Vagina (tissue), 2 donors: ENCODE measurements at places on chromosomes 1 and 21.

DNA sequence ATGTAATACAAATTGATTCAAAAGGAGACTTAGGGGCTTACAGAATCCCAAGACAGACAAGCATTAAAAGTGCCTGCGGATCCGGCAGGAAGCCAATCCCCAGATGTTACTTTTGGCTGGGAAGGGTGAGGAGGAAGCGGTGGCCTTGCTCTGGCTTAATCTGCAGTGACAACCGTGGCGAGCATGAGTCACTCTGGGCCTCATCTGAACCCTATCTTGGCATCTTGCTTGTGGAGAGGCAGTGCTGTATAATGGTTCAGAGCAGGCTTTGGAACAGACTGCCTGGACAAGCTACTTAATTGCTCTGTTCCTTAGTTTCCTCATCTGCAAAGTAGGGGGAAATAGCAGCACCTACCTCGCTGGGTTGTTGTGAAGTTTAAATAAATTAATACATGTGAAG, 74.1 kb downstream of the XCL2 start:
- DNase-seq: no peak
- no peak overlapping the region for H3K4me3 ChIP-seq
- no peak overlapping the region for H3K27ac ChIP-seq
- H3K4me1 ChIP-seq: peaks cover 20% of the 10 kb centered on the region
- no peaks in the 10 kb centered on the region for H3K27me3 ChIP-seq

GRCh38 chr21:35381743-35382310, 332.7 kb upstream of the RUNX1 start:
- no peak overlapping the region for H3K4me3 ChIP-seq

GRCh38 chr1:35885961-35886558, 3.1 kb downstream of the AGO1 start:
- H3K27me3 ChIP-seq: no peaks in the 10 kb centered on the region
- H3K4me1 ChIP-seq: peaks cover 41% of the 10 kb centered on the region
- DNase-seq: no peak
- no peak overlapping the region for H3K27ac ChIP-seq
- H3K36me3 ChIP-seq: peaks cover 17% of the 10 kb centered on the region

- no peaks in the 10 kb centered on the region for H3K27me3 ChIP-seq
- H3K4me3 ChIP-seq: no peak overlapping the region
- no peak for DNase-seq
- no peak overlapping the region for H3K27ac ChIP-seq
- H3K36me3 ChIP-seq: no peaks in the 10 kb centered on the region
- no peaks in the 10 kb centered on the region for H3K4me1 ChIP-seq
Observed at GRCh38 chr1:38129971-38130370, 83.4 kb upstream of the POU3F1 start.

- H3K4me1 ChIP-seq: peaks cover 80% of the 10 kb centered on the region
- no peaks in the 10 kb centered on the region for H3K27me3 ChIP-seq
- no peak for DNase-seq
- H3K36me3 ChIP-seq: no peaks in the 10 kb centered on the region
Observed at GRCh38 chr1:154940213-154940560, 3.7 kb upstream of the PMVK start.

GRCh38 chr1:31902510-31902860, 35.7 kb downstream of the PTP4A2 start:
- no peaks in the 10 kb centered on the region for H3K4me1 ChIP-seq
- no peaks in the 10 kb centered on the region for H3K27me3 ChIP-seq
- no peak overlapping the region for H3K4me3 ChIP-seq
- no peak for DNase-seq

DNA sequence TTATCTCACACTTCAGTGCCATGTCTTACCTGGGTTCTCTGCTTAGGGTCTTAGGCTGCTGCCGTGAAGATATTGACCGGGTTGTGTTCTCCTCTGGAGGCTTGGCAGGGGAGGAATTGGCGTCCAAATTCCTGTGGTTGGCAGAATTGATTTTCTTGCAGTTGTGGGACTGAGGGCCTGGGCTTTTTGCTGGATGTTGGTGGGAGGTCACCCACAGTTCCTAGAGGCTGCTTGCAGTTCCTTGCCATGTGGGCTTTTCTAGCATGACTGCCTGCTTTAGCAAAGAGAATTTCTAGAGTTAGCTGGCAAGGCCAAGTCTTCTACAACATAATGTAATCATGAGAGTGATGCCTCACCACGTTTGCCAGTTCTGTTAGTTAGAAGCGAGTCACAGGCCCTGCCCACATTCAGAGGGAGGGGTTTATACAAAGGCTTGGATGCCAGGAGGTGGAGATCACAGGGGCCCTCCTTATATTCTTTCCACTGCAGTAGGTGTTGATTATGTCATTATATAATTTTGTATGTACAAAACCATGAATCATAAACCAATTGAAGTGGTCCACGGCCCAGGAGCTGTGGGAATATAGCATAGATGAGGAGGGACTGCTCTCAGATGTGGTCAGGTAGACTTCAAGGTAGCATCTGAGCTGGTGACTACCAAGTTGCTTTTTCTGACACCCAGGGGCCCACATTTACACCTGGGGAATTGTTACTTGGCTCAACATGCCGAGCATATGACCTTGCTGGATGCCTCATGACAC, 6.6 kb downstream of the UBL4B start:
- no peak overlapping the region for H3K27ac ChIP-seq
- H3K4me3 ChIP-seq: no peak overlapping the region
- no peak for DNase-seq
- no peaks in the 10 kb centered on the region for H3K27me3 ChIP-seq
- H3K36me3 ChIP-seq: no peaks in the 10 kb centered on the region
- H3K4me1 ChIP-seq: no peaks in the 10 kb centered on the region

DNA sequence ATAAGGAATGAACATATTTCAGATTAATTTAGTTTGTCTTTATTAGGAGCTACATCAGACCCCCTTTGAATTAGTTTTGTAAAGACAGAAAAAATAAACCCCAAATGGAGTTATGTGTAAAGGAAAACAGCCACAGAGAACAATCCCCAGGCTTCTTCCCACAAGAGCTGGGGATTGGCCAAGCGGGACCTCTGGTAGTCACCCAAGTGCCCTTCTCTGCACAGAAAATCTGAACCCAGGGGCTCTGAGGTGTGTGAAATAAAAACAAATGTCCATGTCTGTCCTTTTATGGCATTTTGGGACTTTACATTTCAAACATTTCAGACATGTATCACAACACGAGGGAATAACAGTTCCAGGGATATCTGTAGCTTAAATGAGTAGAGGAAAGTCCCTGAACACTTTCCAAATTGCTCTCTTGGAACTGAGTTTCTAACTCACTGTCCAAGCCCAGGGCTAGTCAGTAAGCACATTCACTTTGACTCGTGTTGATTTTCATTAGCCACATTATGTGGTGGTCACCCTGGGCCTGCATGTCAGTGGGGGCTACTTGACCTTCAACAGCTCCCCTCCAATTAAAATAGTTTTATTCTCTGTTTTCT, 22.5 kb downstream of the DPT start:
- no peaks in the 10 kb centered on the region for H3K36me3 ChIP-seq
- H3K4me3 ChIP-seq: no peak overlapping the region
- H3K27me3 ChIP-seq: no peaks in the 10 kb centered on the region

DNA sequence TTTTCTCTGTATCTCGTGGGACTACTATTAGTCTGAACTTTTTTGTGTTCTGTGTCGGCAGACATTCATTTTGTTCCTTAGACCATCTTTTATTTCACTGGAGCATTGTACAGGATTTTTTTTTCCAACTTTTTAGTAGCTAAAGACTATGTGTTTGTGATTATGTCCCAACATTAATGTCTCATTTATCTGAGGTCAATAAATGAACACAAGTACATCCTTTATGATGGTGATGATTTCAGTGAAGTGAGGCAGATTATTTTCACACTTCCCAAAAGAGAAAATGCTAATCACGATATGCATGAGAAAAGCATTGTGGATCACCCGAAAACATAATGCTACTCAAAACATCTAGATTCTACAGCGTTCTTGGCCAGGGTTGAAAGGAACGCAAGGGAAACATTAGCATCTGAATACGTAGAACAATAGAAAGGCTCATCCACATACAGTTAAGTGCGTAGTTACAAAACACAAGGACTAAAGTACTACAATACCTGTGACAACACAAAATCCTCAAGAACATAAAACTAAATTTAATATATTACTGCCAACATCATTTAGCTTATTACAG, 981.7 kb upstream of the NCAM2 start:
- DNase-seq: no peak
- no peak overlapping the region for H3K4me3 ChIP-seq
- no peaks in the 10 kb centered on the region for H3K4me1 ChIP-seq

- H3K27me3 ChIP-seq: no peaks in the 10 kb centered on the region
- DNase-seq: no peak
- H3K36me3 ChIP-seq: no peaks in the 10 kb centered on the region
- H3K4me3 ChIP-seq: no peak overlapping the region
Observed at GRCh38 chr21:26212220-26212619, 41.6 kb upstream of the APP start.

DNA sequence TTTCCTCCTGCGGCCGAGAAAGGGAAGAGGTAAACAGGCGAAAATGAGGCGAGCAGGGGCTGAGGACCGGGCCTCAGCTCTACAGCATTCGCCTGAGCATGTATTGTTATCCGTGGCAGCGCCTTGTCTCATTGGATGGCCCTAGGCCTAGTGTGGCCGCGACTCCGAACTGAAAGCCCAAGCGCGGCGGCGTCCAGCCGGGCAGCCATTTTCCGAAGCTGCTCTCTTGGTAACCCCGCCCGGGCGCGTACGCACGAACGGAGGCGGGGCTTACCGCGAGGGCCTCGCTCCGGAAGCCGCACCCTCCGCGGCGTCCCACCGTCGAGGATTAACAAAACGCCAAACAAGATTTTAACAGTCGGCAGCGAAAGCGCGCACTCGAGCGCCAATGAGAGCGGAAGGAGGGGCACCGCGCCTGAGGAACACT, 797 bp upstream of the USP1 start:
- H3K4me1 ChIP-seq: peaks cover 36% of the 10 kb centered on the region
- H3K4me3 ChIP-seq: peak overlapping the region; percentile 91
- H3K36me3 ChIP-seq: no peaks in the 10 kb centered on the region
- no peaks in the 10 kb centered on the region for H3K27me3 ChIP-seq
- H3K27ac ChIP-seq: peak overlapping the region; percentile 96
- DNase-seq: no peak

DNA sequence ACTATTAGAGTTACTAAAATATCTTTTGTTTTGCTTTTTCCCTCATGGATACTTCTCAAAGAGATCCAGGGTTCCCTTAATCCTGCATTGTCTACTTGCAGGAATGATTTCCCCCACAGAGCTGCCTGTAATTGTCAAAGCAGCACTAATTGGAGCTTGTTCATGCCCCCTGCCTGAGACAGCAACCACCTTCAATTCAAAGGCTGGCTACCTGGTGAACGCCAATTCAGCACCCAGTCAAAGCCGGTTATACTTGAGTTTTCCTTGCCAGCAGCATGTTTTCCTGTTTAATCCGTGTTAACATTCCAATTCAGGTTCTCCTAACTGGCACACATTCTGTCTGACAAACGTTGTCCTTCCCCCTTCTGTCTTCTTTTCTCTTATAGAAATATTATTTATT, 382.9 kb downstream of the NTNG1 start:
- H3K4me3 ChIP-seq: no peak overlapping the region
- no peaks in the 10 kb centered on the region for H3K27me3 ChIP-seq
- no peak overlapping the region for H3K27ac ChIP-seq
- no peaks in the 10 kb centered on the region for H3K36me3 ChIP-seq
- DNase-seq: no peak
- no peaks in the 10 kb centered on the region for H3K4me1 ChIP-seq

DNA sequence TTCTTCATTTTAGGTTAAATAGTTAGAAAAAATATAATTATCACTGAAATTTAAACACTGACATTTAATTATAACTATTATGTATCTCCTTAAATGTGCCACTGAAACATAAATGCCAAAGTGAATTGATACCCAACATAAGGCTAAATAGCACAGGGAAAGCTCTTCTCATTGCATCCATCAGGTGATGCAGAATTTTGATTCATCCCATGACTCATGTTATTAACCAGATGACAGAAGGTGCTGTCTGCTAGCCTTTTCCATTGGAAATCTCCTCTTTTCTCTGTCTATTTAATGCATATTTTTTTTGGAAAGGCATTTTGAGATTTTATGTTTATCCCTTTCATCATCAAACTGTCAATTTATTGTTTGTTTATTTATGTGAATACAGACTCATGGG, 136.8 kb downstream of the KCNK2 start:
- no peak overlapping the region for H3K4me3 ChIP-seq
- no peaks in the 10 kb centered on the region for H3K27me3 ChIP-seq
- no peak overlapping the region for H3K27ac ChIP-seq
- H3K4me1 ChIP-seq: no peaks in the 10 kb centered on the region
- H3K36me3 ChIP-seq: no peaks in the 10 kb centered on the region

DNA sequence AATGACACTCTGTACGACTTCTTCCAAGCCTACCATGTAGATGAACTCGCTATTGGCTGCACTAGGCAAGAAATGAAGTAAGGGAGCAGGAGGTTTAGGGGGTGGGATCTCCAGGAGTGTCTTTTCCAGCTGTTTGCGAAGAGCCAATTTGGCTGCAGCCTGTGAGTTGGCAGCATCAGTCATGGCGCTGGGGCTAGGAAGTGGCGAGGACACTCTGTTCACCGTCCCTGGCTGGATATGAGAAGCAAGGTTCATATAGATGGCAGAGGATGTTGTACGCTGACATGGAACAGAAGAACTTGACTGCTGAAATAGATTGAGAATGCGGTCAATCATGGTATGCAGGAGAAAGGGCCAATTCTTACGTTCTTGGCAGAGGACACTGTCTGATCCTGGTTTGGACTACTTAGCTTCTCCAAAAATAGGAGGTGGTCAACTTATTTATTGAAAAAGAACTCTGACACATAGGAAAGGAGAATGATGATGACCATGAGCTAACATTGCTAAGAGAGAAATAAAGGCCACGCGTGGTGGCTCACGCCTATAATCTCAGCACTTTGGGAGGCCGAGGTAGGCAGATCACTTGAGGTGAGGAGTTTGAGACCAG, 41.2 kb downstream of the SLC27A3 start:
- H3K4me3 ChIP-seq: no peak overlapping the region
- H3K36me3 ChIP-seq: no peaks in the 10 kb centered on the region

DNA sequence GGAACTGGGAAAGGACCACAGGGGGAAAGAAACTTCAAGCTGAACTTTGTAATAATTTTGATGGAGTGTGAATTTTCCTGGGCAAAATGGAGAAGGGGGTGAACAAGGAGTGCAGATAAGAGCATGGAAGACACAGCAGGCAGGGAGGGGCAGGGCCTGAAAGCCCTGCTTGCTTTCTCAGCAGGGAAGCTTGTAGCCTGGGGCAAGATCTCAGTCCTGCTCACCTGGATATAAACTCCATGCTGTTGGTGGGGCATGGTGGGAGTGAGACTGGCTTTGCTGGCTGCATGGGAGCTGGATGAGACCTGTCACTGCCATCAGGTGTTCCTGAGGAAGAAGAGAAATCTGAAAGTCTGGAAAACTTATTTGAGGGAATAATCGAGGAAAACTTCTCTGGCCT, 58.7 kb upstream of the RC3H1 start:
- no peak overlapping the region for H3K27ac ChIP-seq
- no peaks in the 10 kb centered on the region for H3K4me1 ChIP-seq
- H3K27me3 ChIP-seq: no peaks in the 10 kb centered on the region
- H3K36me3 ChIP-seq: no peaks in the 10 kb centered on the region
- no peak overlapping the region for H3K4me3 ChIP-seq
- DNase-seq: no peak

GRCh38 chr1:31010086-31010989, 55.2 kb downstream of the PUM1 start:
- H3K4me3 ChIP-seq: no peak overlapping the region
- no peak overlapping the region for H3K27ac ChIP-seq
- no peaks in the 10 kb centered on the region for H3K36me3 ChIP-seq
- H3K27me3 ChIP-seq: no peaks in the 10 kb centered on the region
- no peak for DNase-seq
